ENCODE measurements at places on chromosomes 3 and 15.
A peak's percentile ranks its signal among the peaks of the same experiment; 100 is the strongest.

GRCh38 chr3:54361746-54362283, 239.5 kb downstream of the CACNA2D3 start:
- no peak for DNase-seq

- no peak for DNase-seq
These were observed 220.1 kb upstream of the BHLHE40 start for GRCh38 chr3:4758957-4759656.

DNA sequence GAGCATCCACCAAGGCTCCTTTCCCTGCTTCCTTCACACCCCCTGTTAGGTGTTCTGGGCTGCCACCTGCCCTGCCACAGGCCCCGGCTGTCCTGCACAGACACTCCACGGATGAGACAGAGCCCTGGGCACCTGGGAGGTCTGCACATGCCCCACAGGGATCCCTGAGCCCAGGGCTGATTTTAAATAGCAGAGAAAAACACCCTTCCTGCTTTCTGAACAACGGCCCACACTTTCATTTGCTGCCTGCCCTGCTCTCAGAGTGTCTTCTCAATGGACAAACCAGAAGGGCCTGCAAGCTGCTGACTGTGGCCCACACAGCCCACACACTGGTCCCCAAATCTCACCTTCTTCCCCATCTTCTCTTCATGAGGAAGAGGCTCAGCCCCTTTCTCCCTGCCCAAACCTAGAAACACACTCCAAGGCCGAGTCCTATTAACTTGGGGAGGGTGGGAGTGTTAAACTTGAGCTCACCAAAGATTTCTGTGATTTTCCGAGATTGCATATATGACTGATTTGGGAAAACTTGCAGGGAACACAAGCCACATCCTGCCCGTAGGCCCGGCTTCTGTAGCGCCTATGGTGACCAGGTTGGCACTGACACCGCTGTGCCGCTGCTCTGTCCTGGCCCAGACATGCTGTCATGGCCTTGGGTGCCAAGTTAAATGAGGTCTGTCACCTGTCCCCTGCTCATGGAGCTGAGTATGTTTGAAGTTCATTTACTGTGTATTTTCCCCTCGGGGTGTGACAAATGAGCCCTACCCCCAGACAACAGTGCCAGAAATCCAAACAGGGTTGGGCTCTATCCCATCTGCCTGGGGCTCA, 47.2 kb upstream of the KLF13 start:
- DNase-seq: no peak

DNA sequence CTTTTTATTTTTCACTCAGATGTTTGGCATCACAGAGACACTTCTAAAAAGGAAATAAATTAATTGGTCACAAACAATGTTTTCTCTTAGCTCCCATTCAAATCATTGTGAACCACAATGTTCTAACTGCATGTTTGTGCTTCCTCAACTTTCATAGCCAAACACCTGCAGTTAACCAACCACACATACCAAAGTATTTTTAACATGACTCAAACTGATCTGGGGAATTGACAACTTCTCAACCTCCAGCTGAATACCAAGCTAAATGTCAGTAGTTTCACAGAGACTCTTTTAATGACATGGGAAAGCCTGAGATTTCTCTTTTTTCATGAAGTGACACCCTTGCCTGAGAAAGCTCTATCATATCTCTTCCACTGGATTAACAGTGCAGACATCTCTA, 217.9 kb upstream of the MME start:
- no peak for DNase-seq

DNA sequence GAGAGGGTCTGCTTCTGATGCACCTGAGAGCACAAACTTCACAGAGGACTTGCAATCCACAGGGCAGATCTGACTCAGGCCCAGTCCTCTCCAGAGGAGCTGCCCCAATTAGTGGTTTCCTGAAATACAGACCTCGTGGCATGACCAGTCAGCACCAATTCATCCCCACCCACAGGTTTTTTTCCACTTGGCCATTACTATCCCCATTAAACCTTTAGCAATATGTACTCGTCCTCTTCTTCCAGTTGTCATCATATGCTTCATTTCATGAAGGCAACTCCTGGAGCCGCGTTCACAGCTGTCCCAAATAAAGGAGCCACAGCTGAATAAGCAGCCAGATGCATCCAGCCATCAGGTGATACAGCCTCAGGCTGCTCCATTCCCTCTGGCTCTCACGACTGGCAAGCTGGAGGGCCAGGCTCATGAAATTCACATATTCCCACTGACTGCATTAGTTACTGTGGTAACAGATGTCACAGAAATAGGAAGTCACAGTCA, 163.1 kb downstream of the FMN1 start:
- DNase-seq: no peak

GRCh38 chr15:31207246-31207645, 105.7 kb upstream of the TRPM1 start:
- DNase-seq: peak; percentile 79

GRCh38 chr3:195012571-195012970, 258.4 kb downstream of the XXYLT1 start:
- no peak for DNase-seq

Measured in thymus (tissue), 14 donors.